ENCODE measurements at places on chromosomes 4 and X.
A peak's percentile ranks its signal among the peaks of the same experiment; 100 is the strongest.

DNA sequence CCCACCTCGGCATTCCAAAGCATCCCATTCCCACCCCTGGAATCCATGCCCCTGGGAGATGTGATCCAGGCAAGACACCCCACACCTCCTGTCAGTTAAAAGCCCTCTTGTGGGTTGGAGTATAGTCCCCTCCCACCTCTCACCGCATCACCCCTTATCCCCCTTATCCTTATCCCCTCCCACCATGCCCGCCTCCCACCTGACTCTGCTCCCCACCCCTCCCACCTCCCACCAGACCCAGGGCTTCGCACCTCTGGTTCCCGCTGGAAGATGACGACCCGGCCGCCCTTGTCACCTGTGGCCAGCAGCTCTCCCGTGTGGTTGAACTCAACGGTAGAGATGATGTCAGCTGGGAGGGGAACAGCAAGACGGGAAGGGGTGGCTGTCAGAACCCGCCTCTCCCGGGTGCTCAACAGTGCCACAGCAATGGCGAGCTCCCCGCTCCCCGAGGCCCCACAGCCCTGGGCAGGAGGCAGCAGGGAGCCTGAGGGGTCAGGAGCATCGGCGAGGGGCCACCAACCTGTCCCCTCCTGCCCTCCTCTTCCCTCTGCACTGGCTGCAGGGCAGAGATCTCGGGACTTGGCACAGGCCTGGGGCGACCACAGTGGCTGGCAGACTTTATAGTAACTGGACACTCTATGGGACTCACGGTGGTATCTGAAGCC lies 91.5 kb downstream of the PPP2R2C start:
- DNase-seq, result no peak

- DNase-seq, result no peak
Measured at GRCh38 chrX:49197543-49198087, 2.4 kb downstream of the SYP start.

- DNase-seq, result no peak
Measured at GRCh38 chrX:11346121-11346682, 53.0 kb downstream of the AMELX start.

DNA sequence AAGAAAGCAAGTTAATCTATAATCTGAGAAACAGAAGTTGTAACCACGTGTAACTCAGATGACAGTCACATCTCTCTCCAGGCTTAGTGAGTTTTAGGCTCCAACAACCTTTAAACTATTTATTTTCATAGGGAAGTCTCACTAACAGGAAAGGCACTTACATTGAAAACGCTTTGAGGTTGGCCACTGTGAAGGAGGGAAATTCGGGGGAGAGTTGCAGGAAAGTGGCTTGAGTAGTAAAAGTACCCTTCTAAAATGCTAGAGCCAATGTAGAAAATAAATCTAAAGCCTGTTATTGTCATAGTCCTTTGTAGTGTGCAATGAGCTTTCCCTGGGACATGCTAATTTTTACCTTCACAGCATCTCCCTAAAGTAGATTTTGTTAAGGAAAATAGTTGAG lies 995 bp upstream of the NFXL1 start:
- DNase-seq, result no peak

GRCh38 chr4:5883916-5884315 lies 9.0 kb downstream of the CRMP1 start:
- DNase-seq, result no peak

DNA sequence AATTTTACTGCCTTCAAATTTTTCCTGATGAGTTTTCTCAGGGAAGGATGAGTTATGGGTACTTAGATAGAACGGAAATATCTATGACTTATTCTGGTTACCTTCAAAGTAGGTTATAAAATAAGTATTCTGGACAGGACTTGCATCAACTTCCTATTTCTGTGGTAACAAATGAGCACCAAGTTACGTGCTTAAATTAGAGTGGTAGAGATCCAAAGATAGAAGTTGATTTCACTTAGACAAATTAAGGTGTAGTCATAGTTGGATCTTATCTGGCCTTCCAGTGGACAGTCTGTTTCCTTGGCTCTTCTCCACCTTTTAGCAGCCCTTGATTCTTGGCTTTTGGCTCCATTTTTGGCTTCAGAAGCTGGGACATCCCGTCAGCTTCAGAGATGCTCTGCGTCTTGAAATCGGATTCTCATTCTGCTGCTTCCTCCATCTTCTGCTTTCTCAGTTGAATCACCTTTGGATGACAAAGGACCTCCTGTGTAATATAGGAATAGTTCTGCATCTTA lies 109.9 kb downstream of the ZNF518B start:
- no peak for DNase-seq

- DNase-seq, result no peak
Measured at GRCh38 chrX:337331-337831, 18.8 kb upstream of the GTPBP6 start.

GRCh38 chrX:28625223-28625622 lies 38.0 kb downstream of the IL1RAPL1 start:
- DNase-seq, result no peak

- DNase-seq, result no peak
Measured at GRCh38 chr4:151304226-151304625, 21.2 kb downstream of the SH3D19 start.

GRCh38 chrX:104854790-104855340 lies 288.9 kb downstream of the IL1RAPL2 start:
- no peak for DNase-seq

- no peak for DNase-seq
Measured at GRCh38 chr4:56371426-56372220, 15.7 kb downstream of the AASDH start.

GRCh38 chr4:3302173-3302785 lies 9.5 kb downstream of the RGS12 start:
- DNase-seq, result peak; percentile 63

DNA sequence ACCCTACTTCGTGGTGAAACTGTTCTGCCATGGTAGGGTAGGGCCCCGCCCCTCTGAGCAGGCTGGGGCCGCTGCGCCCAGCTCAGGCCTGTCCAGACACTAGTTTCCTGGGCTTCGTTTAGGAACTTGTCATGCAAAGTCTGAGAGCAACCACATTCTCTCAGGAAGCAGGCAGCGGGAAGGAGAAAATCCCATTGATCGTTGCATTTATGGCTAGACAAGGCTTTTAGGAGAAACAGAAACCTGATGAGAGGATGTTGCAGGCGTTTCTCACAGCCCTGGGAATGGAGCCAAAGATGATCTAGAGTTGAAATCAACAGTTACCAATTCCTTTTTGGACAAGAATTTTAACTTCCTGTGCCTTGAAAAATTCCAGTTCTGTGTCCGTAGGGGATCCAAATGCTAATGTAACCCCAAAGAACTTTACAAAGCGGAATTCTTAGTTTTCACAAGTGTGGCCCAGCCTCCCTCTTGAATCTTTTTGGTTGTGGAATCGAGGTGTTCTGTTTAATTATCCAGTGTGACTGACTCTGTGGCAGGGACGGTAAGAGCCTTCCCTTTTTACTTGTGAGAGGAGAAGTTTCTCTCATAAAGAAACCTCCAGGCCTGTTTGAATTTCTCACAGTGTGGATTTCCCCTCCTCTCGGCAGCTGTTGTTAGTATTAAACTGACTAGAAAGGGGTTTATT lies 4.5 kb upstream of the CXCL9 start:
- DNase-seq, result no peak

DNA sequence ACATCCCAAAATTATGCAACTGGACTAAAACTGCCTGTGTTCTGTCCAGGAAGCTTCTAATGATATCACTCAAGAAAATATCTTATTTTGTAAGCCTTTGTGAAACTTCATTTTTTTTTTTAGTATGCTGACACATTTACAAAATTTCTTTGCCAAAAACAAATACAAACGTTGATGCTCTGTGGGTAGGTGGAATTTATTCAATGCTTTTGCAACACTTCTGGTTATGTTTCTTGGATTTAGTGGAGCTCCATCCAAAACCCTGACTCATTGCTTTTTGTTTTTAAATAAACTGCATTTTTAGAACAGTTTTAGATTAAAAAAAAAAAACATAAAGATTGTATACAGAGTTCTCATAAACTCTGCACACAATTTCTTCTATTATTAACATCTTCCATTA lies 250.9 kb upstream of the MAOA start:
- DNase-seq, result no peak

DNA sequence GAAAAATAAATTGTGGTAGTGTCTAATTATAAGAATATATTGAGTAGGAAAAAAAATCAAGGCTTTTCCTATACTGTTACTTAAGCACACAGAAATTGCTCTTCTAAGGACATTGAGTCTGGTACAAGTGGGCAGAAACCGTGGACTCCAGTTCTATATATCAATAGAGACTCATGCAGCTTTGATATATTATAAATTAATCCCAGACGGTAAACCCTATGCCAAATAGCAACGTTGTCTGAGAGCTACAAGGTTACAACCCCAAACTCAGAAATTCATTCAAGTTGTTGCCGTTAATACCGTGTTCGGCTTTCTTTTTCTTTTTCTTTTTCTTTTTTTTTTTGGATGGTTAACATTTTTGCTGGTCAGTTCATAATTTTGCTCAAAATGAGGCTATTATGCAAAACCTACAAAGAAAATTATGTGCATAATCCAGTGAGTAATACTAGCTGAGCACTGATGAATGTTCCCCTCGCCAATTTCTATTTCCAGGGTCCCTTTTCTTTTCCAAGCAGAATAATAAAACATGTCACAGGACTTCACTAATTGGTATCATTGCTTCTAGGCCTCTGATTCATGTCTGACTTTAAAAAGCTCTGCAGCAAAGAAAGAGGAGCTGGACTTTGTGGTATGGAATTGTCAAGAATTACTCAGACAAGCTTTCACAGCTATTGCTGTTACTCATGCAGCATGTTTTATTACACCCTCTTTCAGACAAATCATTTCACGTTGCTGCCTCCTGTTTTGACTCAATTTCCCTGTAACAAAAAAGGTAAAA lies 737.7 kb downstream of the NLGN4X start:
- no peak for DNase-seq

GRCh38 chr4:81106150-81106549 lies 75.6 kb downstream of the BMP3 start:
- DNase-seq, result no peak

- DNase-seq, result no peak
Measured at GRCh38 chrX:46673620-46674359, 85.1 kb downstream of the SLC9A7 start.

- DNase-seq, result no peak
Measured at GRCh38 chr4:83626245-83626836, 90.4 kb downstream of the GPAT3 start.

- no peak for DNase-seq
Measured at GRCh38 chr4:96193061-96193460, 353.2 kb downstream of the PDHA2 start.

GRCh38 chrX:41621222-41621723 lies 67.5 kb upstream of the GPR34 start:
- DNase-seq, result no peak

- DNase-seq, result no peak
Measured at GRCh38 chr4:104989371-104989770, 157.3 kb upstream of the TET2 start.

GRCh38 chr4:173325007-173325736 lies 9.0 kb downstream of the HMGB2 start:
- no peak for DNase-seq

DNA sequence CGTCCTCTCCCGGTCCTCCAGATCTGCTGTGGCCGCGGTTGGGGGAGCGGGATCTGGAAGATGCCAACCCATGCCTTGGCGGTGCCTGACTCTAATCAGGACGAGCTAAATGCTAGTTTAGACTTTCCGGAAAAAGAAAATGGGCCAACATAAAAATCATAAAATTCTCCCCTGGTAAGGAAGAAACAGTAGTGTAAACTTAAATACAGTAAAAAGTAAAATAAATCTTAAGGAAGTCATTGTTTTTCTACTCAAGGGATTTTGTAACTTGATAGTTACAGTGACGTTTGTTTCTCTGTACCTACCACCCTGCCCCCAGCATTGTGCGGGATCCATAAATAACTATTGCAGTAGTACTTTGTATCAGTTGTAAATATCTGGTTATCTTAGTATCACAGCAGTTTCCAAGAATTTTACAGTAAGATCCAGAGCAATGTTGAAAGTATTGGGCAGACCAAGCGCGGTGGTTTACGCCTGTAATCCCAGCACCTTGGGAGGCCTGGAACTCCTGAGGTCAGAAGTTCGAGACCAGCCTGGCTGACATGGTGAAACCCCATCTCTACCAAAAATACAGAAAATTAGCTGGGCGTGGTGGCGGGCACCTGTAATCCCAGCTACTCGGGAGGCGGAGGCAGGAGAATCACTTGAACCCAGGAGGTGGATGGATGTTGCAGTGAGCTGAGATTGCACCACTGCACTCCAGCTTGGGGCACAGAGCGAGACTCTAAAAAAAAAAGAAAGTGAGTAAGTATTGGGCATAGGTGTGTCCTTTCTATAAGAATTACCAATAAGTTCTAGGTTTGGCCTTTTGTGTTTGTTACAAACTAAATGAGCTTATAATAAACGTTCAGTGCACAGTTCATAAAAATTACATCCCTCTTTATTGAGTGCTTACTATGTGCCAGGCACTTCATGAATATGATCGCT lies 1.0 kb upstream of the PLA2G12A start:
- DNase-seq, result no peak

DNA sequence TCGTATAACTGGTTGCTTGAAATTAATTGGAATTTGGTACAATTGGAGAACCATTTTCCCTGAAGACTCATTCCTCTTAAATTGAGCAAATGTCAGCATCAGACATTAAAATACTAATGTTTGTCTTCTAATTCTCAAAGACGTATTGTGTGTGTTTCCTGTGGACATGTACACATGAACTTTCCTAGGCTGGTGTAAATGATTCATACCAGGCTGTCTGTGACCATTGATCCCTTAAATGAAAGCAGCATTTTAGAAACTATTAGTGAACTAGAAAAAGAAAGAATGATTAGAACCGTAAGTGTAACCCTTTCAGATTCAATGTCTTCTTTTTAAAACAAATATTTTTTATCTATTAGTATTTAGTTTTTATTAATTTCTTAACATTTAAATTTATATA lies 332.9 kb downstream of the PPP3CA start:
- DNase-seq, result no peak

GRCh38 chrX:43615660-43616059 lies 40.4 kb upstream of the MAOA start:
- DNase-seq, result no peak

DNA sequence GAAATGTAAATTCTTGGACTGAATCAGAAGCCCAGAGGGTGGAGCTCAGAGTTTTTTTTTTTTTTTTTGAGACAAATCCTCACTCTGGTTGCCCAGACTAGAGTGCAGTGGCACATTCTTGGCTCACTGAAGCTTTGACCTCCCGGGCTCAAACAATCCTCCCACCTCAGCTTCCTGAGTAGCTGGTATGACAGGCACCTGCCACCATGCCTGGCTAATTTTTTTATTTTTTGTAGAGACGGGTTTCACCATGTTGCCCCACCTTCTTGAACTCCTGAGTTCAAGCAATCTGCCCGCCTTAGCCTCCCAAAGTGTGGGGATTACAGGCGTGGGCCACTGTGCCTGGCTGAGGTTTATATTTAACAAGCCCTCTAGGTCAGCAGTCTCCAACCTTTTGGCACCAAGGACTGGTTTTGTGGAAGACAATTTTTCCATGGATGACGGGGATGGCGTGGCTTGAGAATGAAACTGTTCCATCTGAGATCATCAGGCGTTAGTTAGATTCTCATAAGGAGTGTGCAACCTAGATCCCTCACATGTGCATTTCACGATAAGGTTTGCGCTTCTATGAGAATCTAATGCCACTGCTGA lies 76.7 kb downstream of the FHIP1A start:
- no peak for DNase-seq

All from stimulated activated CD8-positive, alpha-beta memory T cell treated with anti-CD3 and anti-CD28 coated beads, Interleukin-12 subunit alpha, Interleukin-12 subunit beta, amount 100 ng/mL, for 4 hours (primary cell).